ENCODE measurements at places on chromosomes 12 and 14.

DNA sequence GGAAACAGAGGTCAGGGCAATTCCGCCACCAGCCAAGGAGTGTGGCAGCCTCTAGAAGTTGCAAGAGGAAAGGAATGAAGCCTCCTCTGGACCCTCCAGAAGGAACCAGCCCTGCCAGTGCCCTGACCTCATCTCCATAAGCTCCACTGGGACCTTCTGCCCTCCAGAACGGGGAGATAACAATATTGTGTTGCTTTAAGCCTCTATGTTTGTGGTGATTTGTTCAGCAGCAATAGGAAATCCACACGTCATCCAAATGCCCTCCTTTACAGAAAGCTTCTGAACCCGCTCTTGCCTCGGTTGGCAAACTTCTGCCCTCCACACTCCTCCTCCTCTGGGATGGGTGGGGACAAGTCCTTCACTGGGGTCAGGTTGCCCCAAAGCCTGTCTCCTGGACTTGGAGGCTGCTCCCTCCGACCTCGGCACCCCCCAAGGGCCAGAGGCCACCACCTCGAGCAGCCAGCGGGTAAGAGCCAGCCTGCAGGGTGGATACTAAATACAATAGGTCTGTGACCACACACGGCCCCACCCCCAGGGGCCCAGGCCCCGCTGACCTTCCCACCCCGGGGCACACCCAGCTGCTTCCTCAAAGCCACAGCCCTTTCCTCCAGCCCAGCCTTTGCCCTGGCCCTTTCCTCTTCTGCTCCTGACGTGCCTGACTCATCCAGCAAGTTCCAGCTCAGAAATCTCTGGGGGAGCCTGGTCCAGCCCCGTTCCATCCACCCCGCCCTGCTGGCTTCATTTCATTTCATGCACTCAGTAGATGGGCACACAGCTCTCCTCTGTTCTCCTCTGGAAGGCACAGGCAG lies 58.7 kb upstream of the NCOR2 start:
- no peak for DNase-seq

GRCh38 chr12:112909693-112910092 lies 2.9 kb downstream of the OAS1 start:
- no peak for DNase-seq

DNA sequence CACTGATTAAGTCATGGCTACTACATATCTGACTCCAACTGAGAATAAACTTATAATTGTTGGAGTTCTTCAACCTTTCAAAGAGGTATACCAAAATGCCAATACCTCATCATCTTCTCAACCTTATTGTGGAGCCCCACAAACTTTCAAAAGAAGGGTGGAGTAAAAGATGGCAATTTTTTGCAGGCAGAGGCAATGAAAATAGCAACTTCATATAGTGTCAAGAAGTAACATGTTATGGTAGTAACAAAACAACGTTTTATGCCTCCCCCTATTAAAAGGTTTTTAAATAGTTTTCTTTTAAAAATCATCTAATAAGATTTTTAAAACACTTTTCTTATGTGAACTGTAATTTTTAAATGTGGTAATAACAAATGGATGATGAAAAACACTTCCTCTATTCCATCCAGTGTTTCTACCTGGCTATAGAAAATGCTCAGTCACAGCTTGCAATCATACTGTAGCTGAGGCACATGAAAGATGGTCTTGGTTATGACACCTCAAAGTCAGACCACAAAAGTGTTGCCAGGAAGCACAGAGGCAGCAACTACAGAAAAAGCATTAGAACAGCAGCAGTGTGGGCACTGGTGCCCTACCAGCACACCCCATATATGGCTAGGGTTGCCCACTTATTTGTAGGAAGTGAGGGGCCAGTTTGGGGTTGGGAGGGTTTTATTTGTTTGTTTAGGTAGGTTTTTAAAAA lies 7.0 kb downstream of the PPP1R12A start:
- DNase-seq, result no peak

DNA sequence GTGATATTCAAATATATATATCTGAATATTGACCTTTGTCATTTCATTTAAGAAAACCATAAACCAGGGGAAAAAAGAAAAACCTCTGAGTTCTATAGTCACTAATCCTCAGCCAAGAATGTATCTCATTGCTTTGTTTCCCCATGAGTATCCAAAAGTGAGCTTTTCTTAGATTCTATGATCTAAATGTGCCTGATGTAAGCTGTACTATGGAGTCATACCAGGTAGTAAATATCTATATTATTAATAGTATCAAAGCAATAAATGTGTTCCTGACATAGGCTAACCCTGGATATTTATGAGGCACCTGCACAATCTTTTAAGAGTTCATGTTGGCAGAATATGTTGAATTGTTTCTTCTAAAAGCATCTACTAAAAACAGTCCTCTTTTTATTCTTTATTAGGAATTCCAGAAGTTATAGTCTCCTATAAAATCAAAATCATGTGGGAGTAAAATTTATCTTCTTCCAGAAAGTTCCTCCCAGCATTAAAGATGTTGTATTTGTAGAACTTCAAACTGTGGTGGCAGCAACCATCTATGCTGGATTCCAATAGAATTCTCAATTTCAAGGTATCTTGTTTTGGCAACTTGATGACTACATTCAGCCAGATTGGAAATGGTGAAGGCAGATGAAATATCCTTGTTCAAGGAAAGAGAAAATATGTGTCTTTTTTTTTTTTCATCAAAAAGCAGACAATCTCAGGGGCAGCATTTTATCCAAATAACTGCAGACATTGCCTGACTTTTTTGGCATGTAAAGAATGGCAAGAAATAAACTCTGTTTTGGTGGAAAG lies 139.7 kb upstream of the RASSF8 start:
- DNase-seq, result no peak

- DNase-seq, result no peak
Measured at GRCh38 chr12:71438670-71439361, 782 bp upstream of the LGR5 start.

DNA sequence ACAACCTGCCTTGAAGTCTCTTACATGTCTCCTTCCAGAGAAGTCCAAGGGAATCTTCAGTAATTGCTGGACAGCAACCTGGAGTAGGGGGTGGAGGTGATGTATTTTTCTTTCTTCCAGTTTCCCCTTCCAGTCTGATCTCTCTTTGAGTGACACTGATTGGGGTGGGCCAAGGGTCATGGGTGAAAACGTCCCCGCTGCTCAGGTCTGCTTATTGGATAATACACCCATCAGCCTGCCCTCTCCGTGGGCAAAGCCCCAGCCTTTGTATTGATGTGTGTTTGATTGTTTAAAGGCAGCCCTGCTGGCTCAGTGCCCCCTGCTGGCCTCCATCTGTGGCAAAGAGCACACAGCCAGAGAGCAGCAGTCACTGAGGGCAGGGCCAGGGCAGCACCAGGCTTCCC lies 35.7 kb upstream of the ATP2A2 start:
- DNase-seq, result peak; percentile 44

DNA sequence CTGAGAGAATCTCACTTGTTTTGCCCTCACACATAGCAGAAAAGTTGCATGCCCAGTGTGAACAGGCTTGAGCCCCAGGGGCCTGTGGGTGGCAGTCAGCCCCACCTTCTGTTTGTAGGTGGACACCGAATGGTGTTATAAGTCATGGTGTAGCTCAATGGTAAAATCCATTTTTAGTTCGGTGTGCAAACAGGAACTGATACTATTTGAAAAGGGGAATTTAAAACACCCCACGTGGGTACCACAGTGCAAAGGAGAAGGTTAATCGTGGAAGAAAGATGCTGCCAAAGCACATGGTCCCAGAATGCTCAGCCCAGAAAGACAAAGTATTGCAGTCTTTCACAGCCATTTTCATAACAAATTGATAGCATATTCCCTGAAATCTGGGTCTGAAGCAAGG lies 71.8 kb upstream of the GZMB start:
- no peak for DNase-seq

GRCh38 chr12:80068173-80068572 lies 31.2 kb upstream of the OTOGL start:
- no peak for DNase-seq

DNA sequence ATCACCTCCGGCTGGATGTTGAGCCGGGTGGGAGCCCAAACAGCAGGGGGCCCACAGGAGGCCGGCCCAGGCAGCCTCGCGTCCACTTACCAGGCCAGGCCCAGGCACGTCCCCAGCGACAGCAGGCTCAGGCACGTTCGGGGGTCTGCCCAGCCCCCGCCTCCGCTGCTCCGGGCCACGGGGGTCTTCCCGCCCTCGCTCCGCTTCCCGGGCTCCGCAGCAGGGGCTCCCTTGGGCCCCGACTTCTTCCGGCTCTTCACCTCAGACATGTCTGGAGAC lies 216 bp downstream of the IKBIP start:
- no peak for DNase-seq

Data from activated naive CD4-positive, alpha-beta T cell (primary cell).